Gastrocnemius medialis (tissue), 4 donors: ENCODE measurements at places on chromosomes 5 and 9. TPM values are rescaled to one million over a fixed set of nuclear protein-coding genes. Genes with fewer than 3 reads are reported as not detected.

GRCh38 chr5:77881528-77881927, 105.4 kb upstream of the TBCA start:
- no peak for DNase-seq
- H3K4me1 ChIP-seq, result no peaks in the 10 kb centered on the region
- H3K27me3 ChIP-seq, result no peaks in the 10 kb centered on the region
- no peak overlapping the region for H3K4me3 ChIP-seq
- no peak overlapping the region for H3K27ac ChIP-seq

AGXT2 gene
- total RNA-seq, result not detected

OMD gene
- total RNA-seq, result 2.4 TPM

DNA sequence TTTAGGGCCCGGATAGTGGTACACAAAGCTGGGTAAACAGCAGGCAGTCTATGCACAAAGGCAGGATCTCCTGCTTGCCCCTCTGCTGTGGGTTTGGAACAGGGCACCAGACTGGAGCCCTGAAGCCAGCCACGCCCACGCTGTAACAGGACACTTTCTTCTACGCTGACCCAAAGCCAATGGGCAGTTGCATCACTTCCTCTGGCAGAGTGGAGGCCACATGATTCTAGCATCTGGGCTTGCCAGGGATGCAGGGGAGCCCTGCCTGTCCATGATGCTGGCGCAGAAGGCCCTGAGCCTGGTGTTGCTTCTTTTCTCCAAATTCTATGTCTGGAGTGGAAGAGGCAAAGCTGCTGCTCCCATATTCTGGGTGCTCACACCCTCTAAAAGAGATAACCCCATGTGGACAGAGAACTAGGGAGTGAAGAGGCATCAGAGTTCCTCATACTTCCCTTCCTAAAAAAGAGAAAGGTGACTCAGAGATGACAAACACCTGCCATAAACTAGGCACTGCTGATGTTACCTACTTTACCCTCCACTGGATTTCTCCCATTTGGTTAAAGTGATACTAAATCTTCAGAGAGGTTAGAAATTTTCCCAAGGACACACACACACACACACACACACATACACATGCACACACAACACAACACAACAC, 260.3 kb upstream of the KLF4 start:
- H3K36me3 ChIP-seq, result no peaks in the 10 kb centered on the region
- H3K27me3 ChIP-seq, result no peaks in the 10 kb centered on the region
- H3K27ac ChIP-seq, result peak overlapping the region; percentile 87
- H3K4me3 ChIP-seq, result no peak overlapping the region

ITK gene
- total RNA-seq, result 0.55 TPM

DNA sequence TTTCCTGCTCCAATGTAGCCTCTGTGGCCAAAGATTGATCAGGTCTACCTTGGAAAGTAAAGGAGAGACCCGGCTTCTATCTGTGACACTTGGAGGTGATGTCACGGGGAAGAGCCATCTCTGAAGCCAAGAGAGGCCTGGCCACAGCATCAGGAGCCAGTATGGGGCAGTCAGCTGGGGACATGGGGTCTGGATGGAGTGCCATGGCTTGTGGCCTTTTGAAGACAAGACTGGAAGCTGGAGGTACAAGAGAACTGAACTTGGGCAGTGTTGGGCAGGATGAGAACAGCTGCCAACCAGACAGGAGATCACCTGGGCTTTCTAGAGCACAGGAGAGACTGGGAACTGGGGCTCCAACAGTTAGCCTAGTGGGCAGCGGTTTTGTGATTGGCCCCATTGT, 190.7 kb downstream of the TENT4A start:
- no peaks in the 10 kb centered on the region for H3K4me1 ChIP-seq
- no peak overlapping the region for H3K4me3 ChIP-seq
- no peak for DNase-seq
- no peaks in the 10 kb centered on the region for H3K27me3 ChIP-seq

PDZD2 gene
- 2.8 TPM for total RNA-seq

ASS1 gene
- 59.0 TPM for total RNA-seq
